AG20443 (cell line): ENCODE measurements at places on chromosomes 5 and 9.

GRCh38 chr9:120587328-120587727, 7.4 kb upstream of the CDK5RAP2 start:
- no peak for DNase-seq

GRCh38 chr5:181203093-181203711, 1.8 kb downstream of the TRIM7 start:
- peak; percentile 67 for DNase-seq

DNA sequence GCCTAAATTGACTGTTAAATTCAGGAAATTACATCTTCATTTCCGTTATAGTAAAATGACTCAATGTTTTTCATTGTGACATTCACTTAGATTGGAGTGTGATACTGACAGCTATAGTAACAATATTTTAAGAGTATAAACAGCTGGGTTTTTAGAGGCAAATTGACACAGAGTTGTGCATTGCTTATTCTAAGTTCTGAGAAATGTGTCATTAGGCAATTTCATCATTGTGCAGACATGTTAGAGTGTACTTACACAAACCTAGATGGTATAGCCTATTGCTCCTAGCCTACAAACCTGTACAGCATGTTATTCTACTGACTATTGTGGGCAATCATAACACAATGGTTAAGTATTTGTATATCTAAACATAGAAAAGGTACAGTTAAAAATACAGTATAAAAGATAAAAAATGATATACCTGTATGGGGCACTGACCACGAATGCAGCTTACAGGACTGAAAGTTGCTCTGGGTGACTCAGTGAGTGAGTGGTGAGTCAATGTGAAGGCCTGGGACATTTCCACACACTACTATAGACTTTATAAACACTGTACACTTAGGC, 132.7 kb downstream of the PDE4D start:
- DNase-seq = no peak

DNA sequence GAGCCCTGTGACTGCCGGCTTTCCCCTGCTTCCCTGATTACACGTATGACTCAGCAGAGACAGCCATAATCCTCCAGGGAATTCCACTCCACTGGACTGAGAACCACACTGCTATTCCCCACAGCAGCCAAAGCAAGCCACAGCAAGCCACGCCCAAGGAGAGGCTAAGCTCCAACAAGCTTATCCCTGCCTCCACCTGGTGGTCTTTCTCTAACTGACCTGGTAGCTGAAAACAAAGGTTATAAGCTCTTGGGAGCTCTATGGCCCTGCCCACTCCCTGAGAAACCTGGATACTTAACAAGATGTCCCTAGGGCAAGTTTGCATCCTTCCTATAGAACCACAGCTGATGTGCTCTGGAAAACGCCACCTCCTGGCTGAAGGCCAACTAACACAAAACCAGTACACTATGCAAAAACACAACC, 613.7 kb upstream of the CDH18 start:
- DNase-seq = no peak

DNA sequence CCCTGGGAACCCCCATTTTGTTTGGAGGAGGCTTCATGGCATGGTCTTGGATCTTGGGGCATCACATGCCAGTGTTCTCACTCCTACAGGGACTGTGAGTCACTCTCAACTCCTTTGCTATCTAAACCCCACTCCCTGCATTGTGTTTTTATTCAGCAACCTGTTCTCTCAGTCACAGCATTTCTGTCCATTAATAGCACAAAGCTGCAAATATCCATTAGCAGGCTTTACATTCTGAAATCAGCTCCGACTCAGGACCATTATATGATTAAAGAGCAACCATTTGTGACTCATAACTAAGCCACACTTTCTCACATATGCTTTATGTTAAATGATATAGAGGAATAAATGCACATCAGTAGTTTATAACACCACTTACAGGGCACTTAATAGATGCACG, 462.1 kb upstream of the BRINP1 start:
- DNase-seq = no peak

DNA sequence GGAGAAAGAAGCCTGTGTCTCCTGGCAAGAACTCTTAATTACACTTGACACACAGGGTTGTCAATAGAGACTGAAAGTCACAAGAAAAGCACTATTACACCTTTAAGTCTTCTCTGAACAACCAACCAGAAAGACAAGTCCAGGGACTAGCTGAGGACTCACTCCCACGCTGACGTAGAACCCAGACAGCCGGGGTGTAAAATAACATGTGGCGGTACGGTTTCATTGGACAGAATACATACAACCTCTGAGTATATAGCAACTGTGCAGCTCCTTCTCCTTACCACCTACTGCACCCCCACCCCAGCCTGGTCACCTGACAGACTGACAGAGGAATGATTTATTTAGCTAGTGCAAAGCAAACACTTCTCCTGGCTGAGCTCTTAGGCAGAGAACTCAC, 103.4 kb upstream of the RASEF start:
- no peak for DNase-seq

DNA sequence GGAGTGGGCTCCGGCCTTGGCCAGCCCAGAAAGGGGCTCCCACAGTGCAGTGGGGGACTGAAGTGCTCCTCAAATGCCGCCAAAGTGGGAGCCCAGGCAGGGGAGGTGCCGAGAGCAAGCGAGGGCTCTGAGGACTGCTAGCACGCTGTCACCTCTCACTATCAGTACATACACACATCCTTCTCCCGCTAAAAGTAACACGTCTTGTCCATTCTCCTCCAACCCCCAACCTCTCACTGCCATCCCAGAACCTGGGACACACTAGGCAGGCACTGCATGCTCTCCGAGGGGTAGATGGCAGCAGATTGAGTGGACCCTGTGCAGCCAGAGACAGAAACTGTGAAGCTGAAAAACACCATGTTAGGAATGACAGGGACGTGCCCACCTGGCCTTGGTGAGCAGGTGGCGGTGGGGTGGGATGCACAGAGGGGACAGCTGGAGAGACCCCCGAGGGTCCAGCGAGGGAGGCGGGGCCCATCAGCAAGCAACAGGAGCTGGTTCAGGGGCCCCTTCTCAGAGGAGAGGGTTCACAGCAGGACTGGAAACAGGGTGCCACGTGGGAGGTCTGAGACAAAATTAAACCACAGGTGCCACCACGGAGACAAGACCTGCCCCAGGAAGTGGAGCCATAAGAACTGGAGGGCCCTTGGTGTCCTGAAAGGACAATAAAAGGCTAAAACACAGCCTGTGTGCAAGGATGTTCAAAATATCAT, 16.9 kb downstream of the SEMA4D start:
- DNase-seq = no peak

DNA sequence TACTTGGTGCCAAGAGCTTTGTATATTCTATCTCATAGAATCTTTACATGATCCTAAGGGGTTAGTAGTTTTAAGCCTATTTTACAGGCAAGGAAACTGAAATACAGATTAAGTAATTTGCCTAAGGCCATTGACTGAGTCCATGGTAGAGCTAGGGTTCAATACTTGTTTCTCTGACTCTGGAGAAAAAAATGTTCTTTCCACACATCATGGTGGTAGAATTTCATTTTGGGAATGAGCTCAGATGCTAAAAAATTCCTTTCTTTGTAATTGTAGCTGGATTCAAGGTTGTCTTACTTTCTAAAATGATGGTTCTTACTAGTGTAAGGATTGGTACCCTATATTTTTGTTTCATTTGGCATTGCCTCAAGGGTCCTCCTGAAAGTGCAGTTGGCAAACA, 86.0 kb downstream of the ANKRD55 start:
- no peak for DNase-seq

DNA sequence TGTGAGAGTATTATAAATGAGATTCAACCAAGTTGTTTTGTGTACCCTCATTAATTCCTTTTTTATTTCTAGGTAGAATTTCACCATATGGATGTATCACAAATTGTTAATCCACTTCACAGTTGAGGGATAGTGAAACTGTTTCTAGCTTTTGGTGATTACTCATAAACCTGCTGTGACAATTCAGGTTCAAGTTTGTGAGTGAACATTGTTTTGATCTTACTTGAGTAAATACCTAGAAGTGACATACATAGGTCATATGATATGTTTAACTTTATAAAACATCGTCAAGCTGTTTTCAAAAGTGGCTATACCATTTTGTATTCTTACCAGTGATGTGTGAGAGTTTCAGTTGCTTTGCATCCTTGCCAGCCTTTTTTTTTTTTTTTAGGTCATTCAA, 112.9 kb downstream of the CAMK4 start:
- DNase-seq = no peak

GRCh38 chr5:78550891-78551290, 97.7 kb downstream of the LHFPL2 start:
- DNase-seq = peak; percentile 55
